ENCODE measurements at places on chromosomes 13 and 19.

- no peak for DNase-seq
Measured at GRCh38 chr13:51549593-51549992, 34.7 kb upstream of the WDFY2 start.

DNA sequence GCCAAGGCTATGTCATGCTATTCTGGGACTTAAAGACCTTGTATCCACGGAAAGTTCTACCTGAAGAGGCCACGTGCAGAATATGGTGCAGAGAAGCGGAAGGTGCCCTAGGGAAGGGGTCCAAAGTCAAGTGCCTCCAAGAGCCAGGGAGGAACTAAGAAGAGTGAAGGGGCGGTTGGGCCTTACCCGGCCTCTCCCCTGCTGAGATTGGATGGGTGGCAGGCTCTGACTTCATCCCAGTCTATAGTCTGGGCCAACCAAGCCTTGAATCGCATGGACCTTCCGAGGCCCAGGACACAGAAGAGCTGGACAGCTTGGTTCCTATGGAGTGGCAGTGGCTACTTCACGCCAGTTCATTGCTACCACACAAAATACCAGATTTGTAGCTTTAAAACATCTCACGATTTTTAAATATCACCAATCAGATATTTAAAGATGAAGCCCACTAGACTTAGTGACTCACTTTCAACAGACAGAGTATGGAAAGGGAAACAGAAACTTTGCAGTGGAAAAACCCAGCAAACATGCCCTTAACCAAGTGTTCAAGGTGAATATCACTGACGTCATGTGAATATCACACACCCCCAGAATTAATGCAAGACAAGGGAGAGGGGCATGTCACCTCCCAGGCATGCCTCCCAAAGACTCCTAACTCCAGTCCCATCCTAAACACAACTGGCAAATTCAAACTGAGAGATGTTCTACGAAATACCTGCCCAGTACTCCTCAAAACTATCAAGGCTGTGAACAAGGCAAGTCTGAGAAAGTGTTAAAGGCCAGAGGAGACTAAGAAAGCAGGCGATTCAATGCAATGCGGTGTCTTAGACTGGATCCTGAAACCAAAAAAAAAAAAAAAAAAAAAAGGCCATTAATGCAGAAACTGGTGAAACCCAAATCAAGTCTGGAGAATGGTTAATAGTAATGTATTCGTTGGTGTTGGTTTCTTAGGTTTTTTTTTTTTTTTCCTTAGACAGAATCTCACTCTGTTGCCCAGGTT lies 10.2 kb downstream of the C19orf12 start:
- no peak for DNase-seq

DNA sequence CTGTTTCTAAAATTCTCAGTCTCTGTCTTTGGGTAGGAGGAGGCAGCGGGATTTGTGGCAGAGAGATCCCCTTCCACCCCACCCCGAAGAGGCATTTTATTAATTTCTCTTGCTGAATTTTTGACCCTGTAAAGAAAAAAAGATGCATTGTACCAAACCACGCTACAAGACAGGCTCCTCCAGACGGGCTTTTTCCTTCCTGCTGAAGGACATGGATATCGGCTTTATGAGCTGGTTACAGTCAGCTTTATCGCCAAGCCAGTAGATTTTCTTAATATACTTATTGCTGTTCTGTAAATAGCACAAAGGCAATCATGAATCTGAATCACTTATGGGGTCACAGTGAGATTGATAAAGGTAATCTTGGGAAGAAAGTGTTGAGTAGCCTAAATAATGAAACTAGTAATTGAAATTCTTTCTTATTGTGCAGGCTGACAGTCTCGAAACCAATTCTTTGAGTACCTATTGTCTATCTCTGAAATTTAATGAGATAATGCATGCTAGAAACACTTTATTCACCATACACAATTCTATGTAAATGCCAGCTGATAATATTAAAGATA lies 24.5 kb downstream of the MBNL2 start:
- no peak for DNase-seq

GRCh38 chr19:21604351-21604926 lies 99.0 kb downstream of the ZNF429 start:
- DNase-seq, result peak; percentile 79

DNA sequence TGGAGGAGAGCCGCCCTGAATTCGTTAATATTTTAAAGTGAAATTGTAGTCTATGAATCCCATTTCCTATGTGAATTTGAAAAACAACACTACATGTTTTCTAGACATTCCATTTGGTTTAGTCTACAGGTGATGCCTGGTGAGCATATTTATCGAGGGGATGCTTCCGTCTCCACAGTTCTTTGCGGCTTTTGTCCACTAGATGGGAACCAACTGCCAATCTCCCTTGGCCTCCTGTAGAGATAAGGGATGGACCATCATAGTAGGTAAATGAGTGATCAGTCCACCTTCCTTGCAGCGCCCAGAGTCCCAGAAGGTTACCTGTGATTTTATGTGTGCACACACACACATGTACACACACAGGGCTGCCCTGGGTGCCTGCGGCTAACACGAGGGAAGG lies 289.8 kb upstream of the SOX21 start:
- DNase-seq, result no peak

DNA sequence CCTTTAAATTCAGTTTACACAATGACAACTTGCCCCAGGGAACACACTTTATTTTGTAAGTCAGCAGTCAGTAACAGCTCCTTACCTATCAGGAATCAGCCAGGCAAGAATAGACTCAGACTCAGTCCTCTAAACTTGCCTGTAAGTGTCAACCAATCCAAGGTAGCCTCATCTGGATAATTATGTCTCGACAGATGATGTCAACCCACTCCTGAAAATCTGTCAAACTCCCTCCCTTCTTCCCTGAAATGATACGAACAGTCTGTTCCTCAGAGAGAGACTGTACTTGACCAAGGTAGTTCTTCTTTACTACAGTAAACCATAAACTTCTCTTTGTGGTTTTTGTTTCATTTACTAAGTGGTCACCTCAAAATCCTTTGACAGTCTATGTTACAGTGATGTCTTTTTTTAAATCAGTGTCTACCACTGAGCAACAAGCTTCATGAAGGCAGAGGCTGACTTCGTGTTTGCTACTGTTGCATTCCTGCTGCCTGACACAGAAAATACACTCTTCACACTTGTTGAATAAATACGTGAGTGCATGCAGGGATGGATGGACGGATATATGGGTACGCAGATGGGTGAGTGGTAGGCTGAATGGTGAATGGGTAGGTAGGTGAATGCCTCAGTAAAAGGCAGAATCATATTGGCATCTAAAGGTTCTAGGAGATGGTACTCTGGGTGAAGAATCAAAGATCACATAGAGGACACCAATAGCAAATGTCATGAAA lies 17.5 kb upstream of the FREM2 start:
- DNase-seq, result no peak
